CD4-positive, alpha-beta T cell treated with Interleukin-17A for 1 hour (primary cell): ENCODE measurements at places on chromosomes 5 and 9.

DNA sequence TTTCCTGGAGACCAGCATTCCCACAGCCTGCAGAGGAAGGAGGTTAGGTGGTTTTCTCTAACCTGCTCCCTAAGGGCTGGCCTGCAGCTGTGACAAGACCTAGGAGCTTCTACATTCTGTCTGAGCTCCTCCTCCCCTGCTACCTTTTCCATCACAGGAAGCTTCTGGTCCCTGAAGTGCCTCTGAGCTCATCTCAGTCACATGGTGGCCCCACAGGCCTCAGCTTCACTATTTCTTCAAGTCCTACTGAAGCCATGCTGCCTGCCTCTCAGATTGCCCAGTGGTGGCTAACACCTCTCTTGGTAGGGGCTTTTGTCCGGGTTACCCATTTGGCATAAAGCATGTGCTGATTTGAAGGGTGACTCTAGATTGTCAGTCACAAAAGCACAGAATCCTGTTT lies 259.4 kb downstream of the CRB2 start:
- DNase-seq, result no peak

DNA sequence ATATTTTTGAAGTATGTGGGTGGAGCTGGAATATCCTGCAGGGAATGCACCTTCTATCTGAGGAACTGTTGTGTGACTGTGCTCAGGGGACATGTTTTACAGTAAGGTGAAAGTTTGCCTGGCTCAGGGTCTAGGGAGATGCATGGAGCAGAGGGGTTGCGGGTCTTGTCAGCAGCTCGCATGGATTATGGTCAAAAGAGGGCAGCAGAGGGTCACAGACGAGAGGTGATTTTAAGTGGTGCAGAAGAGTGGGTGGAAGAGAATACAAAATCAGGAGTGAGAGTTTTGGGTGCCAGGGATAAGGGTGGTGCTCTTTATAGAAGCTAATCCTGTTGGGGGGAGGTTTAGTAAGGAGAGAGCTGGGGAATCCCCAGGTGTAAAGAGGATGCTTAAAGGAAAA lies 53.5 kb upstream of the GRIN3A start:
- DNase-seq, result peak; percentile 4

DNA sequence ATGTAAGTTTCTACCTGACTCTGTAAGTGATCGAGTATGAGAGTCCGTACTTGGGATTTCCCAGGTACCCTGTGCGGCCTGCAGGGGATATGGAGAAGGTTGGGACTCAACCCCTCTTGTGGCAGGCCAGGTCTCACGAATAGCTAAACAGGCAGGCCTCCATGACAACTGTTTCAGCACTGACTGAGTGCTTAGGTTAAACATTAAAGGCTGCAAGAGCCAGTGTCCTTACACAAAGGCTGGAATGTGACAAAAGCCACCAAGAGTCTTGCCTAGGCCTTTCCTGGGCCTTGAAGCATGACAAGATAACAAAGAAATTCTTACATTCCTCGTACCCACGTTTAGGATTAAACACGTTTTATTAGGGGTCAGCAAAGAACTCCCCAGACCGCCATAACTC lies 58.6 kb downstream of the THBS4 start:
- no peak for DNase-seq

DNA sequence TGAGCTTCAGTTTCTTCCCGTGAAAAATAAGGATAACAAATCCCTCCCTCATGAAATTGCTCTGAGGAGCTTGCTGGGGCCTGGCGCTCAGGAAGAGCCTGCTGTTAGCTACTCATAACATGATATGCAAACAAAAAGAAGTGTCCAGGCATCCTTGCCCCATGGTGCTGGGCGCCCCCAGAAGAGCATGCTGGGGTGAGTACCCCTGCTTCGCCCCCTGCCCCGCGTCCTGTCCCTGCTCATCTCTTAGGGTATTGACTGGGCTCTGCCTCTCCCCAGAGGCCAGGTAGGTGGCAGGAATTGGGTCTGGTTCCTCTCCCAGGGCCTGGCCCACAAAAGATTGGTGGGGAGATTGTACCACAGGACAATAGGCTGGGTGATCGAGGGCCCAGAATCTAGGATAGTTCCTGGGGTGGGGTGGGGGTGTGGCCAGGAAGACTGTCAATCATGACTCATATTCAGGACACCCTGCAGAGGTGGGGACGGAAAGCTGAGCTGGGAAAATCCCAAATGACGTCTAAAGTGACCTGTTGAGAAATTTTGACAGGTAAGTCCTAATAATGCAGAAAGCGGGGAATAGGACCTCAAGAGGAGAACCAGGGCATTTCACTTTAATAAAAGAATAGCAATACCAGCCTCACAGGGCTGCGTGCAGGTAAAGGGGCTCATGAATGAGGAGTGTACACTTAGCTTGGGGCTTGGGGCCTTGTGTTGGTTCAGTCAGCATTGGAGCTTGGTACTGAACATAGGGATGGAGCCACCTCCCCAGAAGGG lies 8.9 kb downstream of the PITX1 start:
- DNase-seq, result no peak

GRCh38 chr5:167720259-167720658 lies 571.2 kb upstream of the WWC1 start:
- DNase-seq, result no peak

DNA sequence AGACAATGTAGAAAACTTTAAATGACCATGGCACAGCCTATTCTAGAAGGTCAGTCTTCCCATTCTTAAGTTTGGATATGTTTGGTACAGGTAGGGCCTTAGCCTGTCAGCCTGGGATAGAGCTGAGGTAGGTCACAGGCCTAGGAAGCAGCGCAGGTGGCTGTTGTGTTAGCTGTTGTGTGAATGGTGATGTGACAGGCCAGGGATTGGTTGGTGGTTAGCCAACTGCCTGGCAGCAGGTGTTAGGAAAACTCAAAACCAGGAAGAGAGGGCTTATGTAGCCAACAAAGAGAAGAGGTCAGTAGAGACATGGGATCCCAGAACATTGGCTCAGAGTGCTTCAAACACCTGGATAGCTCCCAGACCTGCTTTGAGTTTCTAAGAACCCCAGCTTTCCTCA lies 84.2 kb downstream of the FBXO38 start:
- DNase-seq, result no peak
